ENCODE measurements at places on chromosomes 16 and 17.
A peak's percentile ranks its signal among the peaks of the same experiment; 100 is the strongest.

- DNase-seq, result no peak
These were observed 305.4 kb downstream of the FOXL1 start for GRCh38 chr16:86883583-86884389.

- DNase-seq, result no peak
These were observed 21.6 kb upstream of the STH start for GRCh38 chr17:45977506-45977824.

DNA sequence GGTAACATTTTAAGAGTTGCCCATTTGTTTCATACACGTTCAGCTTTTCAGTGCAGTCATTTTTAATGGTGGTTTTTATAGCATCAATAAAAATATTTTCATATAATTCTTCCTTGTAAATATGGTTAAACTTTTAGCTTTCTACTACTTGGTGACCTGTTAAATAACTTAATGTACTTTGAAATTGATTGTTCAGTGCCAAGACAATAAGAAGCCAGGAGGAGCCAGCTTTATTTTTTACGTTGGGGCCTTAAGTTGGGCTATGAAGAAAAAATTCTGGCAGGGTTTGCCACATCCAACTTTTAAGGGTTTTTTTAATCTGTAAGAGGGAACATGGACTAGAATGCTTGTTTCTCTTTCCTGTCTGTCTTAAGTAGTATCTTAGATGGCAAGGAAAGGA is 284.2 kb downstream of the FTO start:
- DNase-seq, result no peak

DNA sequence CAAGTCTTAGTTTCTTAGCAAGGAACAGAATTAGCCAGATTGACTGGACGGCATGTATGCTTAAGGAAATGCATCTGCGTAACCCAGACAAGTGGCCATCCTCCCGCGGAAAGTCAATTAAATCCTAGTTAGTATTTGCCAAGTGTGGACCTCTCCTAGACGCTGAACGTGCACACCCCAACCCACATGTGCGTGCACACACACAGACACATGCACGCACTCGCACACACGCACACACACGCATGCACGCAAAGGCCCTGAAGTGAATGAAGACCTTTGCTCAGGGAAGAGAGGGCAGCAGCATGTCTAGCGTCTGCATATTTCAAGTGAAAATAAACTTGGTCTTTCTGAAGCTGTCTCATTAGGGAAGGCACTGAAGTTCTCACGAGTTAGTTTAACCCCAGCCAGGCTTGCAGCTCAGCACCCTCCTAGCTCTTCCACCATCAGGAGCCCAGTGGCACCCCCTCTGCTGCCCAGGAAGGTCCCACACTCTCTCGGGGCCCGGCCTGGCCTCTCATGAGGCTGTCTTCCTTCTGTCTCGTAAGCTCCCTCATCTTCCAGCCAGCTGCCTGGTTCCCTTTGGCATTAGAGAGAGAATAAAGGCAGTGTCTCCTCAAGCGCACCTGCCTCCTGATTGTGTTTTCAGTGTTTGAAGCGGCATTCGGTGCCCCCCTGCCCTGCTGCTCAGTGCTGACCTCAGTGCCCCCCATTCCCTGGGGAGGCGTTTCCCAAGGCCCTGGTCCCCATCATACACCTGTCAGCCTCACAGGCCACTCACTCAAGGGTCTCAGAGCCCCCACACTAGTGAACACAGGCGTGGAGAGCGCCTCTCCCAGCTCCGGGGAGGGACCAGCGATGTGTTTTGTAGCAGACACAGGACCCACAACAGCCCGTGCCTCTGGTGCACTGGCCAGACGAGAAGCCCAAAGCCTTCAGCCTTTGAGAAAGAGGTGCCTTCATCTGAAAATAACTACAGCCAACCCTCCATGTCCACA is 52.2 kb upstream of the CHMP6 start:
- no peak for DNase-seq

DNA sequence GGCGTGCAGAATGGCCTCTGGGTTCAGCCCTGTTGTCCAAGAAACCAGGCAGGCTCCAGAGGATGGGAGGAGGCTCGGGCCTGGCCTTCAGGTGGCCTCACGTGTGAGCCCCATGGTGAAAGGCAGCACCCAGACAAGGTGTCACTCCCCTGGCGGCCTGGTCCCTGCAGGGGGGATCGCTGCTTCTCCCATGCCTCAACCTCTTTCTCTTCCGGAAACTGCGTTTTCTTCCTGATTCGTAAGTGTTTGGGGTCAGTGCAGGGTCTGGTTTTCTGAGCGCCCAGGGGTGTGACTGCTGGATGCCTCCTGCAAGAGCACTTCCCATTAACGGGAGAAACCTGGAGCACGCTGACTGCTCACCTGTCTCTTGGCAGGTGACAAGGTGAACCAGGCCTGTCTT is 70.0 kb upstream of the CIBAR2 start:
- no peak for DNase-seq

- DNase-seq, result peak; percentile 48
These were observed 10.2 kb upstream of the EIF1 start for GRCh38 chr17:41678411-41678906.

- DNase-seq, result peak; percentile 55
These were observed 4.1 kb downstream of the MAP3K14 start for GRCh38 chr17:45312477-45313420.

DNA sequence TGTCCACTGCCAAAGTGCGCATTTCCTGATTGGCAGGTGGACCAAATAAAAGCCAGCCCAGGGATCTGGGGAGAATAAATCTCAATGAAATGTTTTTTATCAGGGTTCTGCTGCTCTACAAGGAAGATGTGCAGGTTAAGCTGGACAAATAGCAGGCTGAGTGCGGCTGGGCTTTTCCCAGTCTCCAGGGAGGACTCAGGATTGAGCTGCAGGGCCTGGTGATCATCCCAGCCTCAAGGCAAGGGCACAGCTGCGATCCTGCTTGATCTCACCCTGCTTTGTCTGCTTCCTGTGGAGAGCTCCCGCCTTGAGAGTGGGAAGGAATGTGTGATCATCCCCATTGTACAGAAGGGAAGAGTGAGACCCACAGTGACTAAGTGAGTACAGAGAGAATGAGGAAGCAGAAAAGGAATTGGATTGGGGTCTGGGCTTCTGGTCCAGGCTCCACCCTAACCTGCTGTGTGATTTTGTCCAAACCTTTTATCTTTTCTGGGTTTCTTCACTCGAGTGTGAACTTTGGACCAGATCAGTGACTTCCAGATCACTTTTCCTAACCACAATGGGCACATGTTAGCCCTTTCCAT is 75.3 kb upstream of the CRHR1 start:
- DNase-seq, result no peak

DNA sequence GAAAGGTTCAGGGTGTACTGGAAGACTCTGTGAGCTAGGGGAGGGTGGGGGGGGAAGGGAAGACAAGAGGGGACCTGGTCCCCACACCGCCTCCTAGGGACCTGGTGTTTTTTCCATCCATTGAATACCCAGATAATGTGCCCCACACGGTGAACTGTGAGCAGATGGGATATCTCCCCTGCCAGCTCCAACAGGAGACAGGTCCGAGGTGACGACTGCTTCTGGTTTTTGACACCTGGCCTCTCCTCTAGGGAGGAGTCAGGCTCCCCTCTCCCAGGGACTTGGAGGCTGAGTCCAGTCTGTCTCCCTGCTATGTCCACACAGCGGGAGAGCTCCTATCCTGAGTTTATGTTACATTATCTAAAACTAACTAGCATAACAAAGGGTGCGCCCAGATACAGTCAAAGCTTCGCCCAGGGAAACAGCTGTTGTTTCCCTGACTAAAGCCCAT is 1.8 kb downstream of the MARVELD3 start:
- DNase-seq, result no peak

DNA sequence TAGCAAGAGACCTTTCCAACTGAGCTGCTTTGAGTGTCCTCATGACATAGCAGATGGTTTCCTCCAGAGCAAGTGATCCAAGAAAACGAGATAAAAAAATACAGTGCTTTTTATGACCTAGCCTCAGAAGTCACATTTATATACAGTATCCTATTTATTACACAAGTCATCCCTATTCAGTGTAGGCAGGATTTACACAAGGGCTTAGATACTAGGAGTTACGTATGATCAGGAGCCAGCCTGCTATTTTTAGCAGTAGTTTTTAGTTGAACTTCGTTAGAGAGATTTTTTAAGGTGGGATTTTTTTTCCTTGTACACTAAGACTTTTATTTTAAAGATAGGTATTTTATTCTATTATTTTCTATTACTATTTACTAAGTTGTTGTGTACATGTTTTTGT is 58.4 kb downstream of the PHKB start:
- no peak for DNase-seq

GRCh38 chr17:49333804-49334203 is 28.2 kb downstream of the ZNF652 start:
- no peak for DNase-seq

- no peak for DNase-seq
These were observed 39.3 kb downstream of the SMG6 start for GRCh38 chr17:2264067-2264860.

GRCh38 chr17:72578817-72579470 is 458.1 kb downstream of the SOX9 start:
- no peak for DNase-seq

- DNase-seq, result no peak
These were observed 26.1 kb downstream of the CDR2 start for GRCh38 chr16:22348291-22348690.

- DNase-seq, result no peak
These were observed 540.6 kb upstream of the SOX9 start for GRCh38 chr17:71580220-71580619.

- no peak for DNase-seq
These were observed 32.5 kb downstream of the HOXB1 start for GRCh38 chr17:48498164-48498850.

- peak; percentile 61 for DNase-seq
These were observed 100.7 kb downstream of the SOCS1 start for GRCh38 chr16:11155284-11155806.

DNA sequence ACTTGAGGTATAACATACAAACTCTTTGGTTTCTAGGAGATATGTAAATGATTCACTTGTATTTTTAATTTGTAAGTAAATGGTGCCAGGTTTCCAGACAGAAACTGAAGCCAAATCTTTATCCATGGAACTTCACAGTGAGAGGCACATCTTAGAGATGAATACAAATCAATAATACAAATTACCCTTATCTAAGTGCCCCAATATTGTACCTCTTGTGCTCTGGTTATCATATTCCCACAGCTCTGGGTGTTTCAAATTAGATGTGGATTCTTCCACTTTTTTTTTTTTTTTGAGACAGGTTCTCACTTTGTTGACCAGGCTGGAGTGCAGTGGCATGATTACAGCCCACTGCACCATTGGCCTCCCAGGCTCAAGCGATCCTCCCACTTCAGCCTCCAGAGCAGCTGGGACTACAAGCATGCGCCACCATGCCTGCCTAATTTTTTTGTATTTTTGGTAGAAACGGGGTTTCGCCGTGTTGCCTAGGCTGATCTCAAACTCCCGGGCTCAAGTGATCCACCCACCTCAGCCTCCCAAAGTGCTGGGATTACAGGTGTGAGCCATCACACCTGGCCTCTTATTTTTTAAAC is 38.0 kb upstream of the DHX40 start:
- DNase-seq, result no peak

- peak; percentile 32 for DNase-seq
These were observed 25.3 kb upstream of the KSR1 start for GRCh38 chr17:27430882-27431491.

DNA sequence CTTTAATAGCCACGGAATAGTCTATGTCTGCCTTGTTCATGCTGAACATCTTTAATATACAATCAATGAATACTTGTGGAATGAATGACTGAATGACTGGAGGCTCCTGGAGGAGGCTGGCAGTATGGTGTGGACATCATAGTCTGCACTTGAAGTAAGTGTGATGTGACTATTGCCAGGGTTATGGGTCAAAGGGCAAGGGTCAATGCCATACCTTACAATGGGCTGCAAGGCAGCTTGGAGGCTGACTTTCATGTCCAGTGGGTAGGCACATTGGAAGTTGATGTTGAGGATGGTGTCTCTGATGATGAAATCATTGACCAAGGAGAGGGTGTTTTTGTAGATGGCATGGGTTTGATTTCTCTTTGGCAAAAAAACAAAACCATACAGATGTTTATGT is 7.9 kb downstream of the GP2 start:
- no peak for DNase-seq

GRCh38 chr17:34913001-34913400 is 48.3 kb downstream of the CCT6B start:
- DNase-seq, result no peak

GRCh38 chr17:42493319-42493718 is 34.6 kb downstream of the ATP6V0A1 start:
- DNase-seq, result no peak

DNA sequence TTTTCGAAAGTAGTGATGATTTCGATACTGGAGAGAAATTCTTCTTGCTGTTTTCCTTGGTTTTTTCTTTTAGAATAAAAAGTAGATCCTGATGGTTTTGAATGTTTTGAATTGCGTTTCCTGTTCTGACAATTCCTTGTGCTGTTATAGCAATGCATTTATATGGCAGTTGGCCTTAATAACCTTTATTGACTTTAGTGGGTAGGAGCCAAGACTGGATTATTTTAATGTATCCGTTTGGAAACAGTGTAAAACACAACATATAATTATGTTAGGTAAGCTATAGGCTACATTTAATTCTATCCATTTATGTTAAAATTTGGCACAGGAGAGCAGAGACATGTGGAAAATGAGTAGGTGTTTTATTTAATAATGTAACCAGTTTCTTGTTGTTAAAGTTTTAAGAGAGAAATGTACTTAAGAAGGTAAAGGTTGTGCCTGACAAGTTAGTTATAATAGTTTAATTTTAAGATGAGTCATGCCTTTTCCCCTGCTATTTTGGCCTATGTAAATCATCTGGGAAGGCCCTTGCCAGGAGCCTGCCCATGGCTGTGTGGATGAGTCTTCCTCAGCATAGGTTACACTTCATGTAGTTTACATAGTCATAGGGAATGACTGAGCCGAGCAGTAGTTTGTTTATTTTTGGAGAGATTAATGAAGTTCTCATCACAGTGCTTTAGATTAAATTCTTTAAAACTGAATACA is 189.9 kb downstream of the FTO start:
- DNase-seq, result no peak

GRCh38 chr17:75383842-75384195 is 21.7 kb downstream of the GRB2 start:
- DNase-seq, result no peak

DNA sequence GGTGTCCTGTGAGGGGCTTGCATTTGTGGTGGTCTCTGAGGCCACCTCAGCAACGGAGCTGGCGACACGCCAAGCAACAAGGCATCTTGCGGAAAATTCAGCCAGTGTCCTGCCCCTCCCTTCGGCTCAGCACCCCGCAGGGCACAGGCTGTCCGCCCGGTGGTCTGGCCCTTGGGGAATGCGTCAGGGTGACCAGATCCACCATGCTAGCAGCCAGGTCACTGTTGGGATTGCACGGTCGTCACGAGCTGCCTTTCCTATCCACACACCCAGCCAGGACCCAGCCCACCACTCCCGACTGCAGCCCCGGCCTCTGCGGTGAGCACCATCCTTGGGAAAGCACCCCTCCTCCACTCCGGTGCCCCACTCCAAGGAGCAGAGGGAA is 221.2 kb downstream of the NTN1 start:
- no peak for DNase-seq

Data from stimulated activated CD8-positive, alpha-beta memory T cell treated with anti-CD3 and anti-CD28 coated beads, Interleukin-4, amount 100 ng/mL, for 48 hours (primary cell).